ENCODE measurements at places on chromosomes 1 and 21.

DNA sequence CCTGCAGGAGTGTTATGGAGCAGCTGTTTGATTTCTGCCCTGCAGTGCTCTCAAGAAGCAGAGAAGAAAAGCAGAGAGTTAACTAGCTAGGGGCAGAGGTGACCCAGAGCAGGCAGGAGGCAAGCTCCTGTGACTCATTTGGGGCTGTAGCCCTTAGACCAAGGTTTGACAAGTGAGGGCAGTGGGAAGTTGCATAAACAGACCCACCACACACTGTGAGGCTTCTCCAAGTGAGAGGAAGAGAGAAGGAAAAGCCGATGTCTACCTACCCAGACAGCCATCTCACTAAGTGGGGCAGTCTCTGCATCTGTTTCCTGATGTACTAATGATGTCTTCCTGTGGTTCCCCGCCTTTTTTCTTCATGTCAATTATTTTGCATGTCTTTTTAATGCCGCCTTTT is 159.9 kb upstream of the NR5A2 start:
- DNase-seq: no peak

DNA sequence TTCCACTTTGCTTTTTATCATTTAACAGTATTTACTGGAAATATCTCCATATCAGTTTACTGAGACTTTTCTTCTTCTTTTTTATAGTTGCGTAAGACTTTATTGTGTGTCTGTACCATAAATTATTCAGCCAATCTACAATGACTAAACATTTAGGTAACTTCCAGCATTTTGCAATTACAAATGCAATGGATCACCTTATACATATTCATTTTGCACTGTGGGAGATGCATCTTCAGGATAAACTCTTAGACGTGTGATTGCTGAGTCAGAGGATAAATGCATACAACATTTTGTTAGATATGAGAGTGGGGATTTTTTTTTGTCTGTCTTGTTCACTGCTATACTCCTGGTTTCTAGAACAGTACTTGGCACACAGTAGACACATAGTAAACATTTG is 95.7 kb upstream of the GCLM start:
- DNase-seq: no peak

GRCh38 chr1:82318265-82318664 is 517.5 kb downstream of the ADGRL2 start:
- no peak for DNase-seq

DNA sequence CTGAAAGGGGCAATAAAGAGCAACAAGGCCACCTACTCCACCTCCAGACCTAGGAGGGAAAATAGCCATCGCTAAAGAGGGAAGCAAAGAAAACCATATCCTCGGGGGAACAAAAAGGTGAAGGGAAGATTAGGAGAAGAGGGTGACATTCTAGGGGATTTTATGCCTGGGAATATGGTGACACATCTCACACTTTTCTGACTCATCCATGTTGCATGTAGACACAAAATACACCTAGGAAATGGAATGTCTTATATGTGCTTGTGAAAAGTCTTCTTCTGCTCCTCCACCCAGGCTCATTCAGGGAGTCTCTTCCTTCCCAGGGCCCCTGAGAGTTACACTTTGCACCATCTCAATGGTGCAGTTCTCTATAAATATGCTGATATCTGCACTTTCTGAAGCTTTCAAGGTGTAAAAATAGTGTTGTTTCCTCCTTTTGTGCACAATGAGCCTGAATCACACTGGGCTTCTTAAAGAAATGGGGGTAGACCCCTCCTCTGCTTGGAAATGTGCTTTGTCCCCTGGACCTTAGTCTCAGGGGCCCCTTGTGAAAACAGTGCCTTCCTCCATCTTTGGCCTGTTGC is 195.9 kb downstream of the CYYR1 start:
- no peak for DNase-seq

GRCh38 chr1:45952072-45952471 is 148.7 kb downstream of the MAST2 start:
- DNase-seq: no peak

- no peak for DNase-seq
Observed at GRCh38 chr1:43271186-43272118, 1.7 kb downstream of the TMEM125 start.

DNA sequence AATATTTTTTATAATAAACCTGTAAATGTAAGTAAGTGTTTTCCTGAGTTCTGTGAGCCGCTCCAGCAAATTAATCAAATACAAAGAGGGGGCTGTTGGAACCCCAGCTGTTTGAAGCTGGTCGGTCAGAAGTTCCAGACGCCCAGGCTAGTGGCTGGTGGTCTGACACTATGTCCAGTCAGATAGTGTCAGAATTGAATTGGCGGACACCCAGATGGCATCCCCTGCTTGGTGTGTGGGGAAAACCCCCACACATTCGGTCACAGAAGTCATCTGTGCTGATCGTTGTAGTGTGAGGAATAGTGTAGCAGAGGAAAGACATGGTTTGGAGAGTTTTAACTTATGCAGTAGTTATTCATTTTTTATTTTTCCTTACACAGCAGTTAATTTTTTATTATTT is 32.4 kb downstream of the TBCE start:
- DNase-seq: no peak

GRCh38 chr1:38138498-38139233 is 92.1 kb upstream of the POU3F1 start:
- DNase-seq: no peak

DNA sequence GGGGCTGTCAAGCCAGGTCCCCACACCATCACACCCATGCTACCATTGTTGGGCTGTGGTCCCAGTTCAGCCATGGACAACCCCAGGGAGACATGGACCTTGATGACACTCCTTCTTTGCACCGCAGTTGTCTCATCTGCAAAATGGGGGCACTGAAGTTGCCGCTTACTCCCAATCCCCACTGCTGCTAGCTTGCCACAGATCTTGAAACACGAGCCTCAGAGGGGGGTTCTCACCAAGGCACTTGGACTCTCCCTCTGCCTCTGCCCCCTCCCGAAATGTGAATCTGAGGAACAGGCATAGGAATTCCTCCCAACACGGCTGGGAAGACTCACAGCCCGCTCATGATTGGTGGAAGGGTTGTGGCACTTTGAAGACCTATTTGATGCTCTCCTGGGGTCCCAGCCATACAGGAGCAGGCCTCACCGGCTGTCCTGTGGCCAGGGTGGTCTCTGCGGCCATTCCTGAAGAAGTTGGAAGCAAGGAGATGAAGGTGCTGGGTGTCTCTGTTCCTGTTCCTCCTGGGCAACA is 31.1 kb downstream of the RUNX3 start:
- DNase-seq: no peak

DNA sequence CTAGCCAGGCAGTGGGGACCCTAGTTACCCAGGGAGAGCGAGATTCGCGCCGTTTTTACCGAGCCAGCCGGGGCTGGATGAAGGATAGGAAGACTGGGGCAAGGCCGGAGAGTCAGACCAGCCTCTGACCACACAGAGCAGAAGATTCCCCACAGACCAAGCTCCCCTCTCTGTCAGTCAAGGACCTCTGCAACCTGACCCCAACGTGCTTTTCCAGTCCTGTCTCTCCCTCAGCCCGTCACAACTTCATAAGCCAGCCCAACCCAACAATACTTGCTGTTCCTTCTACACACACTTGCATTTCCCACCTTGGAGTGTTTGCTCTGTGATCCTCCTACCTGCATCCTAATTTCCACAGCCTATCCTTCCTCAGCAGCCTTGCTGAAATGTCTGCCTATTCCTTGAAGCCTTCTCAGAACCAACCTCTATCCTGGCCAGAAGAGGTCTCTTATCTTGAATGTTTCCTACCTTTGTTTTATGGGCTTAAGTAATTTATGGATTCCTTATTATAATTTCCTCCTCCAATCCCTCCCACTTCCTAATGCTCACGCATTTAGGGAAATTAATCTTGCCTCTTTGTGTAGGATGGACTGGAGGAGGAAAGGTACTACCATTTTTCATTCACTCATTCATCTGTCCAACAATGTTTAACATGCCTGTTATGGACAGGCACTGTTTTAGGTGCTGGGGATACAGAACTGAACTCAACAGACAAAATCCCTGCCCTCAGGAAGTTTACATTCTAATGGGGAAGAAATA is at the start of gene GSTM3:
Gene GSTM3, minus strand, starts transcription at position 424 of the 759 bp plus-strand sequence. CDS start 751 bp downstream, outside the sequence.
- DNase-seq: peak; percentile 1

DNA sequence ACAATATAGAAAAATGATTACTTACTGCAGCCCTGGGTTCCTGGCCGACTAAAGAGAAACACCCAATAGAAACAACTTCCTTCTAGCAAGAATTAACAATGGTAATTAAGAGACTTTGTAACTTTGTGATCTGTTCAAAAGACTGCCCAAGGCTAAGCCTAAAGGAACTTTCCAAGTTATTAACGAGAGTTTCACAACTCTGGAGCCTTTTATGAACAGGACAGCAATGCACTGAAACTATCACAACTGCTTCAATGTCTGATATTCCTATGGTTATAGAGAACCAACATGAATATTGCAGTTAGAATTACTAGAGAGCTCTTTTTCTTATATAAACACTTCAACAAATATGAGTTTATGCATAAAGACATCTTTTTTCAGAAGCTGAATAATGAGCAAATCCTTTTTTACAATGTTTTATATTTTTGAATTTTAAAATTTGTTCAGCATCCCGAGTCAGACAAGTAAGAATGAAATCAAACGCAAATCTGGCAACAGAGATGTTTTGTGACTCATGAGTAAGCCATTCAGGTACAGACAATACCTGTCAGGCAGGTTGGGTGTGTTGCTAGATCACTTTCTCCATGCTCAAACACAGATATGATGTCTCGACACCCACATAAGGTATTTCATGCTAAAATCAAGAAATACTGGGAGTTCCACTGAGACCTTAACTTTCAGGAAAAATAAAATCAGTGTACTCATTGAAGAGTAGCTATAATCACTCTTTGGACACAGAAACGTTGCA is 22.2 kb upstream of the KCNJ15 start:
- DNase-seq: no peak

- no peak for DNase-seq
Observed at GRCh38 chr1:204968951-204969350, 74.1 kb upstream of the CNTN2 start.

DNA sequence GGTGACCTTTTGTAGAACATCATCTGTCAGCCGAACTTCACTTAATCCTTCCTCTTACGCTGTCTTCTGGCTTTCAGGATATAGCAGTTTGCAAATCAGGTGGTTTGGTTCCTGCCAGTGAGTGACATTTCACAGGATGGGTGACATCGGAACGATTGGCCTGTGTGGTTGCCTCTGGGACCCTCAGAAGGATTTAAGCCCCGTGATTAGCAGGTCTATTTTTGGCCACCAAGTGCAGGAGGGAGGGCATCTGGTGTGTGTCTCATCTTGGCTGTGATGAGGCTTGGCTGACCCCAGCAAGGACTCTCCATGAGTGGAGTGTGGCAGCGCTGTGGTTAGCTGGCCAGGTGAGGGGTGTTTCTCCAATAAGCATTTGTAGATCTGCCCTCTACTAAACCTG is 407.6 kb upstream of the VAMP3 start:
- no peak for DNase-seq

- DNase-seq: no peak
Observed at GRCh38 chr1:208868554-208868953, 624.4 kb upstream of the PLXNA2 start.

DNA sequence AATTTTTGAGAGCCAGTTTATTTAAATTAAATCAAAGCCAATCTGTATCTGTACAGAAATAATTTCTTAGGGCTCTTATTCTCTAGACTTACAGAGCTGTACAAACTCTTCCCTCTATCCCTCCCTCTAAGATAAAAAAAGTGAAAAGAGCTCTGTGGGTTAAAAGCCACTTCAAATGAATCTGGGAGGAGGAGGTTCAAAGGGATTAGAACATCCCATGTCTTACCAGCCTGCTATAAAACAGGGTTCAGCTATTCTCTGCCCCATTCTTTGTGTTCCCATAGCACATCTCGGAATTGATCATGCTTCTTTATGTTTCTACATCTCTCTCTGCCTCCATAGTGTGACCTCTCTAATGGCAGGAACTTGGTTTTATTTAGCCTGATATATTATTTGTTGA is 19.4 kb downstream of the KIAA0319L start:
- DNase-seq: no peak

- DNase-seq: no peak
Observed at GRCh38 chr1:201346337-201346939, 31.0 kb downstream of the TNNT2 start.

- DNase-seq: no peak
Observed at GRCh38 chr1:66342707-66343106, 191.2 kb upstream of the SGIP1 start.

GRCh38 chr1:206800411-206800810 is 28.1 kb upstream of the IL10 start:
- DNase-seq: no peak

GRCh38 chr1:117365350-117366176 is 1.7 kb upstream of the MAN1A2 start:
- DNase-seq: no peak

GRCh38 chr1:180228648-180229482 is 1.2 kb upstream of the LHX4 start:
- DNase-seq: no peak

DNA sequence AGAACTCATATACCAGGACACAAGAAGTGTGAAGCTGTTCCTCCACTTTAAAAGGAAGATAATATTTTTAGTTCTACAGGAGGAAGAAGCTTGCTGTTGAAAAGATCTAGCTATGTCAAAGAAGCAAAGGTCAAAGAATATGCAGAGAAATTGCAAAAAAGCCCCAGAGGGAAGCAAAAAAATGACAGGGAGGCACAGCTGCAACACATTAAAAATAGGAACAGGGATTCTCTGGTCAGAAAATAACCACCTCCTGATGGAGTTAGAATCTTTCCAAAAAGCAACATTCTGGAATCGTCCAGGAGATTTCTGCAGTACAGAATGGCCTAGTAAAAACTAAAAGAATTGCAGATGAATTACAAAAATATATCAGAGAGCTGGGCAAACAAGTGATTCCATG is 238.9 kb upstream of the PRMT6 start:
- no peak for DNase-seq

- DNase-seq: no peak
Observed at GRCh38 chr1:153490272-153491051, 30.0 kb upstream of the S100A7 start.

GRCh38 chr1:227561241-227561907 is 2.0 kb upstream of the ZNF678 start:
- no peak for DNase-seq

DNA sequence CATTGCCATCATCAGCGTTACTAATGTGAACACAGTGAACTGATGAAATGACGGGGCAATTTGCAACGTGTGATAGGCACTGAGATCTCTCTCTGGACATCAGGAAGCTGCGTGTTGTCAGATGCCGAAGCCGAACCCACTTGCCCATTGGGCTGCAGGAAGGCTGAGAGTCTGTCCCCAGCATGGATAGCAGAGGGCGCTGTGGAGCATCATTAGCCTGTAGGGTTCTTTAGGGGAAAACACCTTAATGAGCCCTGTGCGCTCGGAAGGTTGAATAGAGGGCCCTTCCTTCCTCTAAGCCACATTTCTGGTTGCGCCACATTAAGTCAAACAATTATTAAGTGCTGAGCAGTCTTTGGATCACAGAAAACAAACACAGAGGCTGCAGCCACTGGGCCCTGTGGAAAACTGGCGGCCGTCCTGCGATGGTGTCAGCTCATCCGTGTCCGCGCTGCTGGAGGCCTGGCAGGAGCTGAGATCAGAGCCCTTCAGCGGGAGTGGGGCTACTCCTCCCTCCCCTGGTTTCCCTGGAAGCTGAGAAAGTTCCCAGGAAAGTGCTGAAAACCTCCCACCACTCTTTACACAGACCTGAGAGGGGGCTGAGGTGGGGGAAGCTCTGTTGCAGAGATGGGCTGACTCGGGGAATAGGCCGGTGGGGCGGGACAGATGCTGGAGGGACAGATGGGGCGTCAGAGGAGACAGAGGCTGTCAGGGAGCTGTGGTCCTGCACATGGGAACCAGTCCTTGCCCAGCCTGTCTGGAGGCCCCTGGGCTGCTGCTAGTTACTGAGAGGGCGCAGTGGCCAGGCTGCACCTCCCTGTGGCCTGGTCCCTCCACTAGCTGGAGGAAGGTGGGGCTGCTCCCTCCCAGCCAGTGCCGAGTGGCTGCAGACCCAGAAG is 12.7 kb downstream of the TFF2 start:
- DNase-seq: peak; percentile 82
